Cortex of kidney (tissue), 1 donor: ENCODE measurements at places on chromosomes 3 and 15.

GRCh38 chr3:117932441-117932840, 1102.2 kb downstream of the IGSF11 start:
- DNase-seq: no peak

- no peak for DNase-seq
These were observed 396.8 kb upstream of the AZI2 start for GRCh38 chr3:28745436-28745835.

DNA sequence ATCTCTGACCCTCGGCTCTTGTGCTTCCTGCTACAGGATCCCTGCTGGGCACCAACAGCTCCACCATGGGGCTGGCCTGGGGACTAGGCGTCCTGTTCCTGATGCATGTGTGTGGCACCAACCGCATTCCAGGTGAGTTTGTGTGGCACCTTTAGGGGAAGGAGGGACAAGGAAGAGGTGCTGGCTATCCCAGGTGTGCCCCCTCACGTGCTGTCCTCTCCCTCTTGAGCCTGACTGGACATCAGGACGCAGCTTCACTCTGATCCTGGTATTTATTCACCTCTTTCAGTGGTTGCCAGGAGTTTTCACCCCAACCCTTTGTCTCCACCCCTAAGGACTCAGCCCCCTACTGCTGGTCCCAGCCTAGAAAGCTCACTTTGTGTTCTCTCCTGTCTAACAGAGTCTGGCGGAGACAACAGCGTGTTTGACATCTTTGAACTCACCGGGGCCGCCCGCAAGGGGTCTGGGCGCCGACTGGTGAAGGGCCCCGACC, 960 bp downstream of the THBS1 start:
- DNase-seq: no peak

DNA sequence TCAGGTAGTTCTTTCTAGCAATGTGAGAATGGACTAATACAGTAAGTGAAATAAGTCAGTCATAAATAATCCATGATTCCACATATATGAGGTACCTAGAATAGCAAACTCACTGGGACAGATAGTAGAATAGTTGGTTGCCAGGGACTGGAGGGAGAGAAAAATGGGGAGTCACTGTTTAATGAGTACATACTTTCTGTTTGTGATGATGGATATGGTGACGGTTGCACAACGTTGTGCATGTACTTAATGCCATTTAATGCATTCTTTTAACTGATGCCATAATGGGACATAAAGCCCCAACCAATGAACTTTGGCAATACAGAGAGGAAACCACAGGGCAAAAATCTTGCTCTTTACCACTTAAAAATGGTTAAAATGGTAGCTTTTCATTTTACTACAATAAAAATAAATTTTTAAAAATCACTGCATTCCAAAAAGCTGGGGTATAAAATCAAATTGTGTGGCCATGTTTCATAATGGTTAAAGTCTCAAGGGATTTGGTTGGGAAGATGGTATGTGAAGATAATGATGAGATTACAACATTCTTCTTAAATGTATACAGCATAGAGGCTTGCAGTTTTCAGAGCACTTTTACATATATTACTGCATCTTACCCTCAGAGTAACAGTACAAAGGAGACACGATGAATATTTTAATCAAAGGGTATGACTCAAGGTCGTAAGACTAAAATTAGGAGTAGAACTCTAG, 45.2 kb downstream of the ADAM10 start:
- DNase-seq: no peak

DNA sequence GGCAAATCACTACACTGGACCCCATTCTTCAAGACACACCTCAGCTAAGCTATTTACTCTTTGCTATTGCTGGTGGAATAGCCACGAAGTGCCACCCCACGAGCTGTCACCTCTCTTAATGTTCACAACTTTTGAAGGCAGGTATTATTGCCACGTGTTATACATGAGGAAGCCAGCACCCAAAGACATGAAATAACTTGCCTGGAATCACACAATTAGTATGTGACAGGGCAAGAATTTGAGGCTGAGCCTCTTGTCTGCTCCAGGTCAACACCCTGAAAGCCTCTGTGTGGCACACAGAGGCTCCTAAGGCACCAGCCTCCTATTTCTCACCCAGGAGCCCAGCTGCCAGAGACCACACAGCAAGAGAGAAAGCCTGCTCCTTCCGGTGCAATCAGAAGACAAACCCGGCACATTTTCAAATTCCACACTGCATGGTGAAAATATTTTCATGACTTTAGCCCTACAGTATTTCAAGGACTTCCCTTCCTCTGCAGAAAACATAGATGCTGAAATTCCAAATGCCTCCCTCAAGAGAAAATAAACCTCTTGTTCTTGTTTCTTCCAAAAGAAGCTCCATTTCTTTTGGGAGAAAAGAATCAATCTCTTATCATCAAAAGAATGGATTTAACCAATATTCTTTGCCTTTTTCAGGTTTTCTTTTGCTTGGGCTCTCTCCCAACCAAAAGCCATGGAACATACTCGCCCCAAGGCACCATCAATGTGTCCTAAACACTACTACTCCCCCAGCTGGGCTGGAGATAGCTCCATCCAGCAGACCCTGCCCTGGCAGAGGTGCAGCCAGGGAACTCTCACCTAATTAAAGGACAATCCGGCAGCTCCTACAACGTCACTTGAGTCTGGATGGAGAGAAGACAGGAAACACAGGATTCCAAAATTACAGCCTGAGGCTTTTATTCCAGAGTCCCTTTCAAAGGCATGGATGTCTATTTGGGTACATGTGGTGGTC, 84.7 kb upstream of the THBS1 start:
- no peak for DNase-seq

DNA sequence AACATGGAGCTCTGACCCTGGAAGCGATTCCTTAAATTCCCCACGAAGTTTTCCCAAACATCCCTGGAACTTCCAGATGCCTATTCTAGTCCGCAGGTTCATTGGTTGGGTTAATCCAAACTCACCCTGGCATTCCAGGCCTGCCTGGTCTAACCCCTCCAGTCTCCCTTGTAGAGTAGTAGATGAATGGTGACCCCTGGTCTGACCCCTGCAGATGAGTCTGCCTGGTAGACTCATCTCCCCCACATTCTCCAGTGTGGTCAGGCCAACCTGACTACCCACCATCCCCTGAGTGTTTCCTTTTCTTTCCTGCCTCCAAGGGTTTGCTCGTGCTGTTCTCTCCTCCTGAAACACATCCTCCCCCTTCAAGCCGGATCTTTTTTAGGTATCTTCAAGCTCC, 10.8 kb upstream of the HRH1 start:
- no peak for DNase-seq

- no peak for DNase-seq
These were observed 13.5 kb downstream of the PAK2 start for GRCh38 chr3:196753201-196753600.

- no peak for DNase-seq
These were observed 434.4 kb downstream of the RAP2B start for GRCh38 chr3:153596401-153596800.

DNA sequence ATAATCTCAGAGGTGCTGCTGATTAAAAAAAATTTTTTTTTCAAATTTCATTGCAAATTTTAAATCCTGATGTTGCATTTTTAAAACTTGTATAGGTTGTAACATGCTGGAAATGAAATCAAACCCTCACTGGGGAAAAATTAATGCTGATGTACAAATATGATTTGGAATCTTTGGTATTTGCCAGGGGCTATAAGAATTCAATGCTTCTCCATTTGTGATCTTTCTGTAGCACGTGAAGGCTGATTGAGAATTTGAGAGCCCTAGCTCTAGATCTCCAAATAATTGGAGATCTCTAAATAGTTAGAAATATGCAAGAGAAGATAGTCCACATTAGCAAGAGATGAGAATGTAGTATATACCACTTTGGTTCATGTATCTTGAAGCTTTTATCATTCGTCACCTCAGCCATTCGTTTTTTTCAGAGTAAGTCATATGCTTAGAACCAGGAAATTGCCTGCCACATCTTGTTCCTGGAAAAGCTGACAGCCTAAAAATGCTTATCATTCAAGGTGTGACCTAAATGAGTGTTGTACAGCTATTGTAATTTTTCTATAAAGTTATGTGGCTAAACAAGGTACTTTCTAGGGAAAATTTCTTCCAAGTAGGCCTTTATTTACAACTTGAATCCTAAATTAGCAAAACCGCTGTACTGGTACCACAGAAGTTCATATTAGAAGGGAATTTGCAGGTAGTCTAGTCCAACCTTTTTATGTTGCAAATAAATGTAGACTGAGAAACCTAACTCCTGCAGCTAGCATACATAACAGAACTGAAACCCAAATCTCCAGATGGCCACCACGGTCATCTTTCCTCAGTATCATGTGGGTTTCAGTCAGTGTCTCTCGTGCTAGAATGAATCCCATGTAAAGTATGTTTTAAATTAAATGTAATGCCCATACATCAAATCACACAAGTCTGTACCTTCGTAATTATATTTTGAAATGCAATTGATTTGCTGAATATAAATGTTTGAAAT, 48.5 kb downstream of the FNDC3B start:
- DNase-seq: no peak

GRCh38 chr3:98445949-98446406, 17.0 kb upstream of the OR5K1 start:
- DNase-seq: no peak

DNA sequence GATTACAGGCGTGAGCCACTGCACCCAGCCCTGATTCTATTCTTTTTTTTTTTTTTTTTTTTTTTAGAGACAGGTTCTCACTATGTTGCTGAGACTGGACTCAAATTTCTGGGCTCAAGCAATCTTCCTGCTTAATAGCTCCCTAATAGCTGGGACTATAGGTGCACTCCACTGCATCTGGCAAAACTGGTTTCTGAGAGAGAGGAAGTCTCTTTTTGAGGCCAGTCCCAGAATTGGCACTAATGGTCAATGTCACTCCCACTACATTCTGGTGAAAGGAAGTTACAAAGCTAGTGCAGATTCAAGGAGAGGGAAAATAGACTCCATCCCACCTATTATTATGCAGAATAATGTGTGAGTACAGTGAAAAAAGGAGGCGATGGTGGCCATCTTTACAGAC, 5.8 kb upstream of the TGFBR2 start:
- DNase-seq: no peak

GRCh38 chr3:69059688-69060087, 7.6 kb upstream of the TMF1 start:
- no peak for DNase-seq

DNA sequence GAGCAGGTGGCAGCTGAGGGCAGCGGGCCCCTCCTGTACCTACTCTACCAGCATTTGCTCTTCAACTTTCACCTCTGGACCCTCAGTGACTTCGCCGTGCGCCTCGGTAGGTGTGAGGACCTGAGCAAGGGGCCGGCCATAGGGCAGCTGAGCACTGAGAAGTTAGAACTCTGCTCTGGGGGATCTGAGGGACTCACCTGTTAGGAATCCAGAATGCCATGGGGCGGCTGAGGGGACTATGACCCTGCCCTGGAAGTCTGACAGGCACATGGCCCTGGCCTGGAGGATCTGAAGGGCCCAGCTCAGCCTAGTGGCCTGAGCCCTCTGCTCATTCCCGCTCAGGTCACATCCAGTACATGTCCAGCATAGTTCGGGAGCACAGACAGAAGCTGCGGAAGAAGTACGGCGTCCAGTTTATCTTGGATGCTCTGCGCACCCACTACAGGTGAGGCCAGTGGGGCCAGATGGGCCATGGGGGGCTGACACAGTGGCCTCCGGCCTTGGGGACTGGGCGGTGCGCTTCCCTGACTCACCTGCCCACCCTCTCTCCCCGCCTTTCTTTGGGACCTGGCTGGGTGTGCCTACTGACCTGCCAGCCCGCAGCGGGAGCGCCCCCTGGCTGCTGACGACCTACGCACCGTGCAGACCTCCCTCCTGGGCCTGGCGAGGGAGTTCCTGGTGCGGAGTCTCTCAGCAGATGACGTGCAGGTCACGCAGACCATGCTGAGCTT, 18.8 kb downstream of the NBEAL2 start:
- no peak for DNase-seq

DNA sequence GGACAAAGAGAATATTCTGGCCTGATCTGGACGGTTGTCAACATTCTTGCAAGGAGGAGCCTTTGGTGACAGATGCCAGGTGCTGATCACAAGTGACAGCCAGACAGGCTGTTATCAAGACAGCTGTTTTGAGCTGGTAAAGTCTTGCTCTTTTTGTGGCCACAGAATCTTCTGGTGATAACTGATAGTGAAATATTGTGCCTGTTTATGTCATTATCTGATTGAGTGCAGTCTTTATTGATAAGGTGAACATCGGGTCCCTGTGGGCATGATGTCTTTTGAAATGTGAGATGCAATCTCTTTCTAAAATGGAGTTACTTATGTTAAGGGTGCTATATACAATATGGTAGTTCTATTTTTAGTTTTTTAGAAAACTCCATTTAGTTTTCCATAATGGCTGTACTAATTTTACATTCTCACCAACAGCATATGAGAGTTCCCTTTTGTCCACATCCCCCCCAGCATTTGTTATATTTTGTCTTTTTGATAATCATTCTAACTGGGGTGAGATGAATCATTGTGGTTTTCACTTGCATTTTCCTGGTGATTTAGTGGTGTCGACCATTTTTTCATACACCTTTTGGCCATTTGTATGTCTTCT, 10.7 kb downstream of the CEP63 start:
- no peak for DNase-seq

DNA sequence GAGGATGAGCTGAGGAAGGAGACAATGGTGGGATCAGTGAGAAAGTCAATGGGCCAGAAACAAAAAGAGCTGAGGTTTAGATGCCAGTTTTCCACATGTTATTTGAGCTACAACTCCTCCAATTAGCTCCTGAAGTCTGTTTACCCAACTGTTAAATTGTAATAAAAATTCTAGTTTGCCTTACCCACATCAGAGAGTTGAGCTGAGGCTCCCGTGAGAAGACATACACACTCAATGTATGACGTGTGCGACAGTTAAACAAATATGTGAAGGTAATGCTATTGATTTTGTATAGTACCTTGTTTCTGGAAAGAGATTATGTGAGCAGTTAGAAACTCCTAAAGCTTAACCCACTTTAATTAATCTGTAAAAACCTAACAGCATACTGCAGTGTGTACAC, 318.1 kb upstream of the GRM7 start:
- DNase-seq: no peak

DNA sequence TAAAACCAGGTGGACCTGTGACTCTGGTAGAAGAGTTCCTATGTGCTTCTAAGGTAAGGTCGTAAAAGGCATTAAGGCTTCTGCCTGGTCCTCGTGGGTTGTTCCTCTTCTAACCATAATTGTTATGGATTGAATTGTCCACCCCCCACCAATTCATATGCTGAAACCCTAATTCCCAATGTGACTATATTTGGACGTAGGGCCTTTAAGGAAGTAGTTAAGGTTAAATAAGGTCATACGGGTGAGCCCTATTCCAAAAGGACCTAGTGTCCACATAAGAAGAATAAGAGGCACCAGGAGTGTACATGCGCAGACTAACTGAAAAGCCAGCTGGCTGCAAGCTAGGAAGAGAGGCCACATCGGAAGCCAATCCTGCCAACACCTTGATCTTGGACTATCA, 1.9 kb downstream of the ADPGK start:
- no peak for DNase-seq

DNA sequence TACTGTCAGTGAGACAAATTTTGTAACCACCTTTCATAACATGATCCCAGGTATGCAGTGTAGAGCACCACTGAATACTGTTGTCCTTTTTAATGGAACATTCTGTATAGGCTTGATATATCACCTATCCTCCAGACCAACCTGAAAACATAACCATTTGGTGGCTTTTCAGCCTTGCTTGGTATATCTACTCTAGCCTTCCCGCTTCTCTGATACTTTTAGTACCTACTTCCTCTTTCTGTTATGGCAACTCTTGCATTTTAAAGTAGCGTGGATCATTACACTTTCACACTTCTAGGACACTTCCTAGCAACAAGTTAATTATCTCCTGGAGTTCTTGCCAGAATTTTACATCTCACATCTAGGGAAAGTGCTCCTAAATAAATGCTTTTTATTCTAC, 226.6 kb upstream of the ROBO1 start:
- no peak for DNase-seq

GRCh38 chr3:72782521-72782920, 65.7 kb downstream of the SHQ1 start:
- no peak for DNase-seq
